ENCODE measurements at places on chromosomes 2 and 18.

GRCh38 chr2:140384946-140385345, 1604.8 kb upstream of the NXPH2 start:
- no peak for DNase-seq

- DNase-seq: no peak
Observed at GRCh38 chr2:119671016-119671415, 8.0 kb upstream of the TMEM177 start.

DNA sequence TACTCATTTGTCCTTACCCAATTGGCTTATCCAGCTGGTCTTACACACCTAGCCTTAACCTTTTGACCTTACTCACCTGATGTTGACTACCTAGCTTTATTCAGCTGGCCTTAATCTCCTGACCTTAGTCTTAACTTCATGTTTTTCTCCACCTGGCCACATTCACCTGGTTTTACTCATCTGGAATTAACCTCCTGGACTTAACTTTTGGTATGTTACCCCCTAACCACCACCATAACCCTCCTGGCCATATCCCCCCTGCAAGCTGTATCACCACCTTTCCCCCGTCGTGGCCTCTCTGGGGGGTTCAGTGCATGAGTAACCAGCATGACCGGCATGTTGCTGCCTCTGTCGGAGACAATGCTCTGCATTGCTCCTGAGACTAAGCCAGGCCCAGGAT, 45.7 kb downstream of the CHRNA1 start:
- DNase-seq: no peak

DNA sequence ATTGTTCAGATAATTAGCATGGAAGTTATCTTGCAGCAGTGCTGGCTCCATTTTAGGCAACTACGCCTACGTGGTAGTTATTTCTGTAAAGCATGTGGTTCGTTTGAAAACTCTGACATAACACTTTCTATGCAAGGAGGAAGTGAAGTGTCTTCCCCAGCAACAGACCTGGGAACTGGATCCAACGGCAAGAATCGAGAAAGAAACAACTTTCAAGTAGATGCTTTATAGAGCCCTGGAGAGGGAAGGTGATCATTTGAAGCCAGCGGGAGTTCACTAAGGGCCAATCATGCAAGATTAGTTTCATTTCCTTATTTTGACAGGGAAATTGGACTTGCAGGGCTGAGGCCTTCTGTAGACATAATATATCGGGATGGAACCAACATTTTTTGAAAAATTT, 218.3 kb downstream of the ACKR3 start:
- no peak for DNase-seq

GRCh38 chr2:231612109-231612455, 19.4 kb downstream of the TEX44 start:
- DNase-seq: no peak

GRCh38 chr2:210366675-210367080, 51.7 kb upstream of the MYL1 start:
- no peak for DNase-seq

GRCh38 chr2:39124746-39125057, 3.9 kb upstream of the SOS1 start:
- no peak for DNase-seq

DNA sequence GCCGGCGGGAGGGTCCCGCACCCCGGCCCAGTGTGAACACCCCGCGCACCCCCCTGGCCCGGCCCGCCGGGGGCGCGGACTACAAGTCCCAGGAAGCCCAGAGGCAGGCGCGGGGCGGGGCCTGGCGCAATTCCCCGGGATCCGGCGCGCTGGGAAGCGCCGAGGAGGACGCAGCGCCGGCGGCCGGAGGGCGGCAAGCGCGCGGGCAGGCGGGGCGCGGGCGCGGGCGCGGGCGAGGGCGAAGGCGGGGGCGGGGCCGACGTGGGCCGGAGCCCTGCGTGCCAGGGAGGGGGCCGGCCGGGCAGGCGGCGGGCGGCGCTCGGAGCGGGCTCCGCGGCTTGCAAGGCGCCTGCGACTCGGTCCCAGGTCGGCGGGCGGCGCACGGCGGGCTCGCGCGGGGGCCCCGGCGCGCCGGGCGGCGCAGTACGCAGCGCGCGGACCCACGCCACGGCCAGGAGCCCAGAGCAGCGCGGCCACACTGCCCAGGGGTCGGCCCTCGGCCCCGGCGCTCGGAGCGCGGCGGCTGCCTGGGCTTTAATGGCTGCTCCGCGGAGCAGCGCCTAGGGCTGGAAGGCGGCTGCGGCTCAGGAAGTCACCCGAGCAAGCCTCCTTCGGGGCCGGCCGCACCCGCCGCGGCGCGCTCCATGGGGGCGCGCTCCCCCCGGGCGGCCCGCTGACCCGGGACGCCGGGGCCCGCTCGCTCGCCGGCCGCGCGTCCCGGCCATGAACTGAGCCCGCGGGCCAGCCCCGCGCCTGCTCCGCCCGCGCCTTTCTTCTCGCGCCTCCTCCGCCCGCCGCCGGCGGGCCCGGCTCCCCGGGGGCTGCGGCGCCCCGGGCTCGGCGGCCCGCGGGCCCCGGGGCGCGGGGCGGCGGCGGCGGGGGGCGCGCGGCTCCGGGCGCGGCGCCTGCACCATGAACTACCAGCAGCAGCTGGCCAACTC, at the start of gene AGAP1:
Gene AGAP1, plus strand, starts transcription at position 269 of the 941 bp plus-strand sequence.
- peak; percentile 33 for DNase-seq

GRCh38 chr18:75057169-75057960, 151.6 kb downstream of the PTGR3 start:
- DNase-seq: no peak

DNA sequence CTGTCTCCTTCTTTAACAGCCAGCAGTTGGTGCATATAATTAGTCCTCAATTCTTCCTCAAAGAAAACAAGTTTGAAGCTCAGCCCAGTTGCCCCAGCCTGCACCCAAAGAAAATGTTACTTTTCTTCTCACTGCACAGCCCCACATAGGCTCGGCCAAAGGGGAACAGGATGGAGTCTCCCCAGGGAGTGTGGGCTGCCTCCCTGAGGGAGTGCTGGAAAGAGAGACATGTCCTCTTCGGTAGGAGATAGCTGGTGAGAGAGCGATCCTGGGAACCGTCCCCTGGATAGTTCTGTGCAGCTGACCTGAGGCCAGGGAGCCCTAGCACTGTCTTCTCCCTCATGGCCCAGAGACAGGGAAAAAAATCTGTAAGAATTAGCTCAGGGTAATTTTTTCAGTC, 37.9 kb upstream of the CD207 start:
- DNase-seq: no peak

DNA sequence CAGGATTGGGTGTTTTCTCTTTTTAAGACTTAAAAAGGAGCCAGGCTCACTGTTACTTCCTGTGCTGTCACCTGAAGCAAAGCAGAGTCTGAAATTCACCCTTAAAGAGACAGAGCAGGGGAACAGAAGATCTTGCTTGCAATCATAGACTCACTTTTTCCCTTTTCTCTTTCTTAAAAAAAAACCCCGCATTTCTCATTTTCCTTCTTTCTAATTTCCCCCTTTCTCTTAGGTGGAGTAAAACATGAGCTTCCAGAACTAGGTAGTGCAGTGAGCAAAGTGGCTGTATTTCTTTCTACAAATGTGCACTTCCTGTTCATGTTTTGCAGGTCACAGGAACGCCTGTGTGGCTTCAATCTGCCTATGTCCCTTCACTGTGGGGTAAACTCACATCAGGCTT, 381.2 kb downstream of the LPIN1 start:
- no peak for DNase-seq

GRCh38 chr2:120988700-120989511, 253.2 kb downstream of the GLI2 start:
- no peak for DNase-seq

DNA sequence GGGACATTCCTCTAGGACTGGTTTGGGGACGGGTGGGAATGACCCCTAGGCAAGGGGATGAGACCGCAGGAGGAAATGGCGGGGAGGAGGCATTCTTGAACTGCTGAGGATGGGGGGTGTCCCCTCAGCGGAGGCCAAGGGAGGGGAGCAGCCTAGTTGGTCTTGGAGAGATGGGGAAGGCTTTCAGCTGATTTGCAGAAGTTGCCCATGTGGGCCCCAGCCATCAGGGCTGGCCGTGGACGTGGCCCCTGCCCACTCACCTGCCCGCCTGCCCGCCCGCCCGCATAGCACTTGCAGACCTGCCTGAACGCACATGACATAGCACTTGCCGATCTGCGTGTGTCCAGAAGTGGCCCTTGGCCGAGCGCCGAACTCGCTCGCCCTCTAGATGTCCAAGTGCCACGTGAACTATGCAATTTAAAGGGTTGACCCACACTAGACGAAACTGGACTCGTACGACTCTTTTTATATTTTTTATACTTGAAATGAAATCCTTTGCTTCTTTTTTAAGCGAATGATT, 4.9 kb downstream of the INHBB start:
- no peak for DNase-seq

DNA sequence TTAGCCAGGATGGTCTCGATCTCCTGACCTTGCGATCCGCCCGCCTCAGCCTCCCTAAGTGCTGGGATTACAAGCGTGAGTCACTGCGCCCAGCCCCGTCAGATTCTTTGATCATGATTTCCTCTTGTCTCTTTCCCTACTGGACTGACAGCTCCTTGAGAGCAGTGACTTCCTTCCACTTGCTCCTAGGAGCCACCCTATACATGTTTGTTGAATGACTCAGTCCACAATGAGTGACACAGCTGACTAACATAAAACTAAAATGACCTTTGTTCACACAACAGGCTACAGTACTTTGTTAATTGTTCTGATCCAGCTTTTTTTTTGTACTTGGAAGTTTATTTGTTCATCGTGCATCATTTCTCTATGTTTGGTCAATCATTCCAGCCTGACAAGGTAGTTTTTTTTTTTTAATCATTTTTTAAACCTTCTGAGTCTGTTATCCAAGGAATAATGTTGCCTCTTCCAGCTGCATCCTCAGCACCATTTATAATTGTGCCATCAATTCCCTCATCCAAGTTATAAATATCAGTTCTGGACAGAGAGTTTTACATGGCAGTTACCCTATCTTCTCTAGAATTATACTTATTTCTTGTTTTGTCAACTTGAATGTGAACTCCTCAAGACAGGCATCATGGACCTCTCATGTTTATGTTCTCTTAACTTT, 42.9 kb upstream of the TUBA3E start:
- no peak for DNase-seq

DNA sequence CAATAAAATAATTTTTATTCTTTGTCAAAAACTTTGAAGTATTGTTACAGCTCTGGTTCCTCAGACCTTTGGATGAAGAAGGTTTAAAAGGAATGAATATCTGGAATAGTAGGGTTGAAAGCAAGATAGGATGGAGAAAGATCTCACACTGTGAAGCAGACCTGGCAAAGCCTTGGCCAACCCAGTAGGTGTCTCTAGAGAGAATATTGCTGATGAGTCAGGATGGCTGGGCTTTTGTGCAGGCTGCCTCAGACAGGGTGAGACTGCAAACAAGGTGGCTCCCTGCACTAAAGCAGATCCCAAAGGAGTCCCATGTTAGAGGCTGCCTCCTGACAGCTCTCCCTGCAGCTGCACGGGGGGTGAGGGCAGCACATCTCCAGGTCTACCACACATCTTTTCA, 226.0 kb upstream of the ITGA4 start:
- DNase-seq: no peak

GRCh38 chr18:78976765-78977636, 2.6 kb upstream of the SALL3 start:
- DNase-seq: no peak

DNA sequence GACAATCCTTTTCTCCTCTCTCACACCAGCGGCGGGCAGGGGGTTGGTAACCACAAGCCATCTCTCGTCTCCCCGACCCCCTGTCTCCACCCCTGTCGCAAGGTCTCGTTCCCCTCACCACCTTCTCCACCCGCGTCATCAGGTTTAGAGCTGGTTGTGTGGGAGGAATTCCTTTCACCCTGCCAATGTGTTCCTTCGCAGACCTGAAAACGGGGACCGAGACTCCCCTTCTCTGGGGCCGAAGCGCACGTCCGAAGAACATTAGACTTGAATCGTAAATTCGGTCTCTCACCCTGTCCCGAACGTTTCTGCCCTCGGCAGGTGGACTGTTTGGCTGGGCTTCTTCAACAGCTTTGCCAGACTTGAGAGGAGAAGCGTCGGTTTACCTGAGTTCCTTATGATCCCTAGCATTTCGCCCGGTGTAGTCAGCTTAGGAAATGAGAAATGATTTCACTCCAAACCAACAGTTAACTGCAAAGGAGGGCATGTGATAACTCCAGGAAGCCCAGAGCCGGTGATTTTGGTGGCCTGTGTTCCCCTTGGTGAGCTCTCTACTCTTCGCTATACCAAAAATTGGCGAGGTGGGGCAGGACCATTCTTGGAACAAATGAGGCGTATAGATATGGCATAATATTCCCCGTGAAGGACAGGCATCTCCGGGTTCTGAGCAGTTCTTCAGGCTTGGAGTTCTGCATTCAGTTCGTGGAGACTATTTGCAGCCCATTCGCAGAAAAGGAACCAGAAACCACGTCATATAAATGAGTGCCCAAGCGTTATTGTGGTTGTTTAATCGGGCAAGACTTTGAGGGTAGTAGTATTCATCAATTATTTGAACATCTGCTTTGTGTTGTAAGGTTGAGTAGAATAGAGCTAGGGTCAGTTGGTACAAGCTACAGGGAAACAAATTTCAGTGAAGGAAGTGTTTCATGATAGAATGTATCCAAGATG, 694 bp downstream of the CFAP36 start:
- DNase-seq: peak; percentile 52

- DNase-seq: no peak
Observed at GRCh38 chr2:187554704-187555082, 458 bp upstream of the TFPI start.

- no peak for DNase-seq
Observed at GRCh38 chr2:68428126-68428525, 39.0 kb downstream of the FBXO48 start.

DNA sequence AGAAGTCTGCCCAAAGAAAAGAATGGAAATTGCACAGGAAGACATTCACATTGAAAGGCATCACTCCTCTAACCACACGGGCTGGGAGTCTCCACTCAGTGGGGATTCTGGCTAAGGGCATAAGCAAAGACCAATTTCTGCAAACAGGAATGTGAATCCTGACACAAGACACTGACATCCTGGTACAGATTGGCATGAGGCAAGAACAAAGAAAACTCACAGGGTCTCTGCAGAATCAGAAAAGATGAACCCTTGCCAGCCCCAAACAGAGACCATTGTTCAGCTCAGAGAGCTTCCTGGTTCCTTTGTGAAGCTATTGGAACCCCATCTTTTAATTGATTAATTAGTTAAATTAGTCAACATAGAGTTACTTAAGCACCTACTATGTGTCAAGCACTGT, 82.3 kb downstream of the UPP2 start:
- DNase-seq: no peak

DNA sequence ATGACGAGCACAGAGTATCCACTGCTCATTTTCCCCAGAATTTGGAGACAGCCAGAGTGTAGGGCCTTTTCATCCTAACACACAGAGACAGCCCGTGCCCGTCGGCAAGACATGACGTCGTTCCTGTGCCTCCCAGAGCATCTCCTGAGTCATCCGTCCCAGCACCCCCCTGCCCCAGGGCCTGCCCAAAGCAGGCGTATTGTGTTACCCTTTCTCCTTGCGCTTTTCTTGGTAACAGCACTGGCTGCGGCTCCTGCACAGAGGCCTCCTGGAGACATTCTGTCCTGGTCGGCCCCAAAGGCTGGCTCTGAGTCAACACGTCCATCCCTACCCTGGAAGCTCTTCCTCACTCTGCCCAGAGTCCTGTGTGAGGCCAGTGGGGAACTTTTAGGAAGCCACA, 217.1 kb downstream of the KLHL29 start:
- no peak for DNase-seq

- no peak for DNase-seq
Observed at GRCh38 chr2:39121523-39122063, 742 bp upstream of the SOS1 start.

GRCh38 chr2:206324869-206325268, 50.4 kb downstream of the ZDBF2 start:
- no peak for DNase-seq
